OCI-LY7 (cell line): ENCODE measurements at places on chromosomes 7 and 10.
A peak's percentile ranks its signal among the peaks of the same experiment; 100 is the strongest.

DNA sequence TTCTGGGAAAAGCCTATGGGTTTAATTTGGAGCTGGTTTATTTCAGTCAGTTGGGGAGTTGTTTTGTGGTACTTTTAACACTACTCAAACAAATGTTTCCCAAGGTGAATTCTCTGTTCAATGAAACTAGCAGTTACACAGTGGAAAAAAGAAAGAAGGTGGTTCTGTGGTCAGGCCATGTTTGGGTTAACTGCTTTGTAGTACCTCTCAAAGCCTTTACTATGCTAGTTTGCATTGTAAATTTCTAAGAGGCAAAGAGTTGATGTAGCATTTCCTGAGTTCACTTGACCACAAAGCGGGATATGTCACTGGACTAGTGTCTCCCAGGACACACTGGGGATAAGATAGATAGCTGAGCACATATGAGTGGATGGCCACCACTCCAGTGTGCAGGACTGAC is 145.4 kb downstream of the KIF20B start:
- DNase-seq = no peak

- no peak for DNase-seq
Measured at GRCh38 chr10:21174715-21175495, 277.8 kb upstream of the NEBL start.

DNA sequence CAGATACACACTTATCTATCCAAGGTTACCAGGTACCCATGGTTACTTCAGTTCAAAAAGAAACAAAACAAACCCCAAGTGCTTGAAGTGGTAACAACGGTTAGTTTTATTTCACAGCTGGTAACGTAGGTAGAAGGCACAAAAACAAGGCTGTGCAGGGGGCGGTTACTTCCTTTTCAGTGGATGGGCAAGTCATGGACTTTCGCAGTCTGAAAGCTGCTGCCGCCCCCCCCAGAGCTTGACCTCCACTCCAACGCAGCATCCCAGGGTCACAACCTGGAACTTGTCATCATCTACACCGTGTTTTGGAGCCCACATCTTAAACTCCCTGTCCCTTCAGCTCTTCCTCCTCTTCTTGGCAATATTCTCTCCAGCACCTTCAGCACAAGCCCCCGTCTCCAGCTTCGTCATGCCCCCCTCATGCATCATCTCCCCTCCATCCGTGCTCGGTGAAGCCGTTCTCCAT is 181.2 kb upstream of the ITGB1 start:
- DNase-seq = peak; percentile 67

DNA sequence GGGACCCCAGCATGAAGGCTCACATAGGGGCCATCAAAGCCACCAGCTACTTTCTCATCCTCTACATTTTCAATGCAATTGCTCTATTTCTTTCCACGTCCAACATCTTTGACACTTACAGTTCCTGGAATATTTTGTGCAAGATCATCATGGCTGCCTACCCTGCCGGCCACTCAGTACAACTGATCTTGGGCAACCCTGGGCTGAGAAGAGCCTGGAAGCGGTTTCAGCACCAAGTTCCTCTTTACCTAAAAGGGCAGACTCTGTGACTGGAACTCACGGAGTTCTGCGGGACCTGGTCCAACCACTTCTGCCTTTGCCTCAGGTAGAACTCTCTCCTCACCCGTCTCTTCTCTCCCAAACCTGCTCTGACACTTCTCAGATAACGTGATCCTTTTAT is 945 bp downstream of the TAS2R40 start:
- DNase-seq = no peak

DNA sequence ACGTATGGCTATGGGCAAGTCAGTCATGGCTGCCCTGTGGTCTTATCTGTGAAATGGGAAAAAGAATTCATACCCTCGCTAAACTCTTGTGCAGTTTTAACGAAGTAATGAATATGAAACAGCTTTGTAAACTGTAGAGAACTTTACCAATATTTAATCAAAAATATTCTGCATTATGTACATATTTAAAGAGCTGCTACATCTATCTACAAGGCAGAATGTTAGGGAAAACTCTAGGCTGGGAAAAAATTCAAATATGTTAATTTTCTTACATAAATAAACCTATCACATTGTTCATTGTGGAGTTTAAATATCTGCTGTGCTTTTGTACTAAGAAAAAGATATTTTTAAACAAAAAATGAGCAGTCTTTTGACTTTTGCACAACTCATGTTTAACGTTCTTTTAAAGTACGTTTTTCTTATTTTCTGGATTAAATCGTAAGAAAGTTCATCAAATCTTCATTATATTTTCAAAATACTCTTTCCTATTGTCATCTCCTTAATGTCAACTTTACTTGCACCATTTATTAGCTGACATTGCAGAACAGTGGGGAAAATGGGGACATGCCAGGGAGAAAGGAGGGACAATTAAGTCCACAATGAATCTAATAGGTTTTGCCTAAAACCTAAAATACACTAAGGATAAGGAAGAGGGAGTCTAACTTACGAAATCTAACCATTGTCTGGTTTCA is 57.5 kb downstream of the ICA1 start:
- no peak for DNase-seq

DNA sequence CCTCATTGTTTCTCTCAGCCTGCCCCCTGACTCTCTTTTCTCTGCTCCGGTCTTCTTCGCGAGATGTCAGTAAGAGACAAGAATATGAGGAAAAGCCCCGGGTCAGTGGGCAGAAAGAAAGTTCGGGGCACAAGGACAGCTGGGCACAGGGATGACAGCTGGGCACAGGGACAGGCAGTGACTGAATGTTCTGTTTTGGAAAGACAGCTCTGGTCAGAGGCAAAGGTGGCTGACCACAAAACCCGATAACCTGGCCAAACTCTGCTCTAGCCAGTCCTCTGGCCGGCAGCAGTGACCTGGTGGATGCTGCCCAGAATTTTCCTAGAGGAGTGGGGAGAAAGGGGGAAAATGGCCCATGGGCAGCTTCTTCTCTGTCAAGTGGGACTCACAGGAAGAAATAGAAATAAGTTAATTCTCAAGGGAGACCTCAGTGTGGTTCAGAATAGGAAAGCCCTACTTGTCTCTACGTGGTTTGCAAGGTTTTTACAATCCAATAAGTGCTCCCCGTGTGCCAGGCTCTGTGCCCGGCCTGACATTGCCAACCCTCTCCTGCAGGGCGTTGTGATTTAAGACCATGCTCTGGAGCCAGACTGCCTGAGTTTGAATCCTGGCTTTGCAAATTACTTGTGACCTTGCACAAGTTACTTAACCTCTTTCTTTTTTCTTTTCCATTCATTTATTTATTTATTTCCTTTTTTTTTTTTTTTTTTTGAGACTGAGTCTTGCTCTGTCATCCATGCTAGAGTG is 110.6 kb upstream of the ZNF716 start:
- DNase-seq = no peak

GRCh38 chr7:36923943-36924436 is 199.7 kb upstream of the AOAH start:
- DNase-seq = no peak

DNA sequence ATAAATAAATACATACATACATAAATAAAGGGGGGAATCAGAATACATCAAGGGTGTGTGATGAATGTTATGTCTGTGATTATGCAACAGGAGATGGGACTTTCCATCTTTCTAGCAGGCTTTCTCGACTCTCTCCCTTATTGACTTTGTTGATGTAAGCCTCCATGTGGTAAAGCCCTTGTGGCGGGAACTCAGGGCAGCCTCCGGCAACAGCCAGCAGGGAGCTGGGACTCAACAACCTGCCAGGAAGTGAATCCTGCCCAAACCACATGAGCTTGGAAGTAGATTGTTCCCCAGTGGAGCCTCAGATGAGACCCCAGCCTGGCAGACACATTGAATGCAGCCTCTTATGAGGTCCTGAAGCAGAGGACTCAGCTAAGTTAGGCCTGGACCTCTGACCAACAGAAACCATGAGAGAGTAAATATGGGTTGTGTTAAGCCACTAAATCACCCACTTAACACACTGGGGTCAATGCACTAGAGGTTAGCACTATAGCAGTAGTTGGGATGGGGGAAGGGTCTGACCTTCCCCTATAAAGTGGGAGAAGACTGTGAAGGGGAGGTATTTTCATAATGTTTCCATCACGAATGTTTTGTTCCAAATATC is 104.0 kb downstream of the JCAD start:
- DNase-seq = no peak

DNA sequence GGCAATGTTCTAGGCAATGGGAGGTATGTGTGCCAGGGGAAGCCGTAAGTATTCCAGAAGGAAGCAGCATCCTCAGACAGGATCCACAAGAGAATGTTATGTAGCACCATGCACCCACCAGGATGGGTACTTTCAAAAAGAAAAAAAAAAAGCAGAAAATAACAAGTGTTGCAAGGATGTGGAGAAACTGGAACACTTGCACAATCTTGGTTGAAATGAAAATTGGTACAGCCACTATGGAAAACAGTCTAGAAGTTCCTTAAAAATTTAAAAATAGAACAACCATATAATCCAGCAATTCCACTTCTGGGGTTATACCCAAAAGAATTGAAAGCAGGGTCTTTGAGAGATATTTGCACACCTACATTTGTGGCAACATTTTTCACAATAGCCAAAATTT is 20.2 kb downstream of the C10orf71 start:
- no peak for DNase-seq

- no peak for DNase-seq
Measured at GRCh38 chr7:139991269-139991666, 71.5 kb downstream of the PARP12 start.

DNA sequence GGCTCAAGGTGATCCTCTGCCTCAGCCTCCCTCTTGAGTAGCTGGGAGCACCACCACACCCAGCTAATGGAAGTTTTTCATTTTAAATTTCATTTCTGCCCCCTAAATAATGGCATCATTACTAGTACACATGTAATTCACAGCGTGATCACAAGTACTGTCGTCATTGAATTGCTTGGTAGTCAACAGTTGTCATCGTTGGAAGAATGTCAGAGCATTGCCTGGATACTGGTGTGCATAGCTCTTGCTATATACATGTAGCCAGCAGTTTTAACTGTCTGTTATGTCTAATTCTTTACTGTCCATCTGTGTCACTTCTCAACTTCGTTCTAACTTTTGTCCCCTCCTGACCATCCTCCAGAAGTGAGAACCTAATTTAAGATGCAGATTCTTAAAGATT is 62.1 kb downstream of the CRPPA start:
- DNase-seq = no peak

DNA sequence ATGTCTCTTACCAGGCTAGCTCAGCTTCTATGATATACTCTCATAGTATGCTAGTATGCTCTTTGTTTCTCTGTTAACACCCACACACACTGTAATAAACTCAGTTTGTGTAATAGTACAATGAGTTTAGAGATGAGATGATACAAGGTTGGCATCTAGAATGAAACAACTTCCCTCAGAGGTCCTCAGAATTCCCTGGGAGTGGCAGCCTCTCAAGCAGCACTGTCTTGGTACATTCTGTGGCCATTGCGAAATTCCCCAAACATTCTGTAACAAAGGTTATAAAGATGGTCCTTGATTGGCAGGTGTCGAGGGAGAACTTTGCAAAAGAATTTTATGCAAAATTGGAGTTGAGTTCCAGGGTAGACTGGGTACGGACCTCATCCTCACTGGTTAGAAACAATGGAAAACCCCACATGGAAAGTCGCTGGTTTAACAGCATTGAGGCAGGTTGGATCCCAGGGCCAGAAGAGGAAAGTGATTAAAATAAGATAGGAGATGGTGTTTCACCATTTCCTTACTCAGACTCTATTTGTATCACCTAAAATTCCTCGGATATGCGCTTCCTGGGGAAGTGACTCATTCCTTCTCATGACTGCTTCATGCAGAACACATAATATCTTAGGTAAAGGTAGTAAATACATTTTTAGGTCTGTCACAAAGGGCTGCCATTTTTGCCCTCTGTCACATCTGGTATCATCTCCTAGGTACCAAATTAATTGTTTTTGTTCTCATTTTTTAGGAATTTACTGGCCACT is 657.8 kb downstream of the SORCS1 start:
- DNase-seq = no peak

DNA sequence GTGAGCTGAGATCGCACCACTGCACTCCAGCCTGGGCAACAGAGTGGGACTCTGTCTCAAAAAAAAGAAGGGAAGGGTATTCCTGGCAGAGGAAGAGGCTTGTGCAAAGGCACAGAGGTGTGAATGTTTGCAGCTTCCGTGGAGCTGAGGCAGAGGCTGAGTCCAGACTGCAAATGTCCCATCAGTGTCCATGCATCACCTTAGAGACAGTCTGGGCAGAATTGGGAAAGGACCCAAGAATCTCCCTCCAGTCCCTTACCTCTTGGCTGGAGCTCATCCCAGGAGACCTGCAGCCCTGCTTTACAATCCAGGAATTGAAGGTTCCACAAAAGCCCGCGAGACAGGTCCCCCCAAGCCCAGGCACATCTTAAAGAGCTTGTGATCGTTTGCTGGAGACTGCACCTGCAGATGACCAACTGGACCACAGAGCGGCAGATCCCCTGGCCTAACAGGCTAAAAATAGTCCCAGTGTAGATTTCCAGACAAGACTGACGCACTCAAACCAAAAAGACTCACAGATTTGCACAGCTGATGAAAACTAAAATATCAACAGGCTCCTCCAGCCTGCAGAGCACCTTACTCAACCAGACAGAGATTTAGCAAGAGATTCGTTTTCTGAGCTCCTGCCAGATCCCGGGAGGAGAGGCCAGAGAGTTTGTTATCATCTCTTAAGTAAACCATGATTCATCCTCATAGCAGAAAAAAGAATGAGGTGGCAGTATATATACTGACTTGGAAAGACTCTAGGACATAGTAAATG is 22.9 kb upstream of the NANOS1 start:
- DNase-seq = no peak

DNA sequence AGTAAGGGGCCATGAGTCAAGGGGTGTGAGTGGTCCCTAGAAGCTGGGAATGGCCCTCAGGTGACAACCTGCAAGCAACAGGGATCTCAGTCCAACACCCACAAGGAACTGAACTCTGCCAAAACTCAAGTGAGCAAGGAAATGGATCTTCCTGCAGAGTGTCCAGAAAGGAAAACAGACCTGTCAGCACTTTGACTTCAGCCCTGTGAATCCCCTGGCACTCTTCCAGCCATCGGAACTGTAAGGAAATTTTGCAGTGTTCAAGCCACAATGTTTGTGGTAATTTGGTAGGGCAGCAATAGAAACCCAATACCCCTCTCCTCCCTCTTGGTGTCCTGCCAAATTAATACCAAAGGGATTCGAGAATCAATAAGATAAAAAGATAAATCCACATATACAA is 6.9 kb downstream of the LYZL1 start:
- DNase-seq = no peak

DNA sequence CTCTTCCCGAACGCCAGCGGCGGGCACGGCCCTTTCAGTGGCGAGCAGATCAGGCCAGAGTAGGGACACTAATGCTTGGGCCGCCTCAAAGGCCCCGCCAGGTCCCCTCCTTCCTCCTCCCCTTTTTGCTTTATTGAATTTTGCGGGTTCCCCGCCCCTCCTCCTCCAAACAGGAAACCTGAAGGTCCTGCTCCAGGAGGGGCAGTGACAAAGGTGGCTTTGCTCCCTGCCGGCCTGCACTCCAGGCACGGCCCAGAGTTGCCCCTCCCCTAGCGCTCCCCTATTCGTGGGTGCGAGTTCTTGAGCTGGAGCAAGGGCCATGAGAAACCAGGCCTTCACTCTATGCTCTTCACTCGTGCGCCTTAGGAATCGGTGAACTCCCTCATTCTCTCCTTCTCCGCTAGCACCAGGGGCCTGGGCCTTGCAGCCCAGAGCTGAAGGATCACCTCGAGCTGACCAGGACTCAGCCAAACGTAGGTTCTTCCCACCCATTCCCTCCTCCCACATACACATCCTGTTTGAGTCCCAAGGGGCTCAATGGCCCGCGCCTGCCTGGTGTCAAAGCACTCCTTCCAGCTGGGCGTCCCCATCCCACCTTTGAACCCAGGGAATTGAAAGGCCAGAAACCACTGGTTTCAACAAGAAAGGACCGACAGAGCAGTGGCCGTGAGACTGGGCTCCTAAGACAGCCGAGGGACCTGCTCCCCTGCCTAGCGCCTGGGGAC is 619 bp upstream of the HOXA6 start:
- no peak for DNase-seq

- no peak for DNase-seq
Measured at GRCh38 chr10:83824099-83824498, 315.2 kb upstream of the GHITM start.
